Stimulated activated CD8-positive, alpha-beta memory T cell treated with anti-CD3 and anti-CD28 coated beads, Interleukin-2, amount 100 ng/mL, for 1 hour (primary cell): ENCODE measurements at places on chromosomes 4 and X.

- no peak for DNase-seq
Observed at GRCh38 chr4:1236103-1236641, 12.8 kb downstream of the CTBP1 start.

DNA sequence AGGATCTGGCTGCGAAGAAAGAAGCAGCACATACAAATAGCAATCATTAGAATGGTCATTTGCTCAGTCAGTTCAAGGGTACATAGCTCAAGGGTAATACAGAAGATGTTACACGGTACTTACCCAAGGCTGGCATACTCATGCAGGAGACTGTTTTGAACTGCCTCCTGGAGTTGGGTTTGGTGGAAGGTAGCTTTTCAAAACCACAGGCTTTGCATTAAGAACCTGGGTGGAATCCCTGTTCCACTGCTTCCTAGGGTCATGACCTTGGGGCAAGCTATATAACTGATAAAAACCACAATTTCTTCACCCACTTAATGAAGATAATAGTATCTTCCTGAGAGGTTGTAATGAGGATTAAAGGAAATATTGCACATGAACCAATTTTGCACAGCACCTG is 36.5 kb downstream of the TBC1D9 start:
- DNase-seq = no peak

- no peak for DNase-seq
Observed at GRCh38 chrX:116618546-116618945, 155.8 kb upstream of the CT83 start.

GRCh38 chr4:114209584-114209983 is 230.1 kb upstream of the ARSJ start:
- DNase-seq = no peak

GRCh38 chr4:65600656-65601055 is 69.6 kb downstream of the EPHA5 start:
- DNase-seq = no peak
